Erythroblast (primary cell): ENCODE measurements at places on chromosomes 4 and X.

DNA sequence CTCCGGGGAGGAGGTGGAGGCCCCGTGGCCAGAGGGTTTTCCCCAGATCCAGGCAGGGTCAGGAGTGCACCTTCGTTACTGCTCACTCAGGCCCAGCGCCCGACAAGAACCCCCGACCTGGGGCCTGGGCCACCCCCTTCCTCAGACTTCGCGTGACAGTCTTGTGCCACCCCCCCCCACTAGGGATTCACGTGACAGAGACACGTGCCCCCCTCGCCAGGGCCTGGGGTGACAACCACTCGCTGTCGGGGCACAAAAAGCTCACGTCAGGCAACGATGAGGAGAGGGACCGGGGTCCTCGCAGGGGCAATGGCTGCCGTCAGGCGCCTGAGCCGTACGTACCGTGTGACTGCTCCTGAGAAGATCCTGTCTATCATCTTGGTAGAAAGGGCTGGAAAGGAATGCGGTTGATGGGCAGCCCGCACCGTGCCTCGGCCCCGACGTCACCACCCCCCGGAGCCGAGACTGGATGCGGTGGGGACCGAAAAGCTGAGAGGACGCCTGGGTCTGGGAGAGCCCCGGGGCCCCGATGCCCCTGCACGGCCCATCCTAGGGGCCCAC lies 23.0 kb upstream of the GTPBP6 start:
- DNase-seq = no peak

GRCh38 chr4:16443504-16444088 lies 217.3 kb upstream of the TAPT1 start:
- DNase-seq = peak; percentile 46

DNA sequence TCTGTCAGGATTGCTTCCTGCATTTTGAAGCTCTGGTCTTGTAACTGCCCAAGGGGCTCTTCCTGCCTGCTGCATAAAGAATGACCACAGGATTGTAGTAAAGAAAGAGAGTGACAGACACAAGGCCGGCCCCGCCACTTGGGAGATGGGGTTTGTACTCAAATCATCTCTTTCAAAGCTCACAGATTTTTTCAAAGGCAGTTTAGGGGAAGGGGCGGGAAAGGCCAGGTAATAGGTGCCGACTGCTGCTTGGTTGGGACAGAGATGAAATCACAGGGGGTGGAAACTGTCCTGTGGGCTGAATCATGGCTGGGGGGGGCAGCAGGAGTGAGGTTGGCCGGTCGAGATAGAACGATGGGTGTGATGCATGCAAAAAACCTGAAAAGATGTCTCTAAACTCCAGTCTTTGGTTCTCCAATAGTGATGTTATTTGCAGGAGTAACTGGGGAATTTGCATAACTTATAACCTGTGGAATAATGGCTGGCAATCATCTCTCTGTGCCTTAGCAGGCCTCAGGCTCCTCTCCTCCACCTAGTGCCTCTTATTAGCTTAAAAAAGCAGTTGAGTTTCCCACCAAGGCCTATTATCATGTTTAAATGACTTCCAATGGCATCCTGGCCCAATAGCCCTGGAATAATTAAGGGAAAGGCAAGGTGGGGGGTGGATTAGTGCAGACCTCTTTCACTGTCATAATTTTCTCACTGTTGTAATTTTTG lies 778.4 kb upstream of the FRG1 start:
- DNase-seq = no peak

GRCh38 chrX:11887175-11887574 lies 129.1 kb downstream of the MSL3 start:
- no peak for DNase-seq

- no peak for DNase-seq
Measured at GRCh38 chr4:13920111-13920875, 292.8 kb upstream of the BOD1L1 start.

DNA sequence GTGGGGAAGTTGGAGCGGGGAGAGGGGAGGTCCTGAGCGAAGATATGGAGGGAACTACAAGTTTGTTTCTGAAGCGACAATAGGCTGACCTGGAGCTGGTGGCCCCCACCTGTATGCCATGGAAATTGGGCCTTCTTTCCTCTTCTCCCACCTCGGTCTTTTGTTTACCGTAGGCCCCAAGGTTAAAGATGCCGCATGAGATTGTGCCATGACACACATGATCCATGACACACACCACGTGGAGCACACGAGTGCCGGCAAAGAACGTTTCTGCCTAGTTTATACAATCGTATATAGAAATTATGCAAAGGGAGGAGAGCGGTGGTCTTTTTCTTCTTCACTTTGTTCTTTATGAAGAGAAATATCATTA lies 408 bp downstream of the TMEM33 start:
- peak; percentile 68 for DNase-seq

- DNase-seq = no peak
Measured at GRCh38 chrX:101605728-101606127, 12.1 kb downstream of the ARMCX6 start.

DNA sequence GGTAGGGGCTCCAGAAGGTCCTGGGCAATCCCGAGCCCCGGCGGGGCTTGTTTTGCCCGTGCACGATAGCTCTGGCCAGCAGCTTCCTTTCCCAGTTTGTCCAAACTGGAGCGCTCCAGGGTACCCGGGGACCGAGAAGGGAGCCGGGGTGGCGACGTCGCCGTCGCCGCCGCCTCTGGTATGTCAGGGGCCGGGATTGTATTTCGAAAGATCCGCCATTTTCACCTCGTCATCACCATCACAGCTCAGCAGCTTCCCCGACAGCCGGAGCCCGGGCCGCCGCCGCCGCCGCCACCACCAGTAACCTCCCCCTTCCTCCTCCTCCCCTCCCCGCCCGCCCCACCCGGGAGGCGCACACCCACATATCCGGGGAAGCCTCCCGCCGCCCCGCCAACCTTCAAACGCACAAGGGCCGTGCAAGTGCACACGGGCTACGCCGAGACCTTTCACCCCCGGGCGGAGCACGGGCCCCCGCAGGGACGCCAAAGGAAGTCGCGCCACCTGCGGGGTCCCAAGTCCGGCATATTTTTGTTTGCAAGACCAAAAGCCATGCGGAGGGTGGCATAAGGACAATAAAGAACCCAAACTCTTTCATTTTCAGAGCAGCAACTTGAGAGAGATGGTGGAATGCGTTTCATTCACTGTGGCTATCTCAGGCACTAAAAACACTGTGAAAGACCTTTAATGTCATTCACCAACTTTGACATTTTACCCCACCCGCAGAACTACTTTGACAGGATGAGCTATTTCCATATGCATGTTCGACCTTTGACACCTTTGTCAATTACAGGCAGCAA lies at the start of gene LIN54:
Gene LIN54, minus strand, starts transcription at position 302 of the 797 bp plus-strand sequence. CDS start 25,979 bp downstream, outside the sequence.
- peak; percentile 90 for DNase-seq

DNA sequence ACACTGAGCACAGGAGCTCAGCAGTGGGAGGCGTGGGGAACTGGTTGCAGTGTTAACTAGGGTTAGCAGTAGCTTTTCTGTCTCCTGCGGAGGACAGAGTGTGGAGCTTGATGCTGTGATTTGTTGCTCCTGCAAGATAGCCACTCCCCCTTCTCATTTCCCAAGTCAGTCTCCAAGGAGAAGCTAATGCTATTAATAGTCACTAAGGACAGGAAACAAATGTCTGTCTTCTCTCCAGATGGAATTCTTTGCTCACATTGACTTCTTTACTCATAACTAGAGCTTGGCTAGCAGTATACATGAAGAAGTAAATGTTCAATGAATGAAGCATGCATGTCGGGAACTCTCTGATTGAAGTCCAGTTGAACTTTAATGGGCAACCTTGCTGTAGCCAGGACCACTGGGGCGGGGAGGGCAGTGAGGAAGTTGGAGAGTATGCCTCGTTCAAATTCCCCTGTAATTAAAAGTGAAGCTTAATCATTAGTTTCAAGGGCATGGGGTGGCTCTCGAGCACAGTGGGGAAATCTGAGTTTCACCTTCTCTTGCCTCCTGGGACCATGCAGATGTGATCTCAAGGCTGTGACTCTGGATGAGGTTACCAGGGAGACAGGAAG lies 156.6 kb upstream of the SCML1 start:
- no peak for DNase-seq

DNA sequence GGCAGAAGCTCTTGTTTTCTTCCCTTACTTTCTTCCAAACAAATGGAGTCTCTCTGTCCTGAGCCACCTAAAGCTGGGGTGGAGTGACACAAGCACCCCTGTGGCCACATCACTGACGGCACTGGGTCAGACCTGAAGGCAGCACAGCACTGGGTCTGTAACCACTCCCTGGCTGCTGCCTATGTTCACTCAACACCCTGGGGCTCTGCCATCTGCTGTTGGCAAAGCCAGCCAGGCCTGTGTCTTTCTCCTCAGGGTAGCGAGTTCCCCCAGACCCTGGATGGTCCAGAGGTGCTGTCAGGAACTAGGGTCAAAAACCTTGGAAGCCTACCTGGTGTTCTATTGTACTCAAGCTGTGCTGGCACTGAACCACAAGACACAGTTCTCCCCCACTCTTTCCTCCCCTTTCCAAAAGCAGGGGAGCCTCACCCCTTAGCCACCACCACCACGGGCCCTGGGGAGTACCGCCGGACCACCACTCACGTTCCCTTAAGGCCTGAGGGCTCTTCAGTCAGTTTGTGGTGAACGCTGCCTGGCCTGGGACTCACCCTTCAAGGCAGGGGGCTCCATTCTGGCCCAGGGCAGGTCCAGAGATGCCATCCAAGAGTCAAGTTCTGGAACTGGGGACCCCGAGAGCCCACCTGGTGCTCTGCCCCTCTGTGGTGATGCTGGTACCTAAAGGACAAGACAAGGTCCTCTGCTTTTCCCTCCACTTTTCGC lies 31.5 kb downstream of the TMEM271 start:
- no peak for DNase-seq

DNA sequence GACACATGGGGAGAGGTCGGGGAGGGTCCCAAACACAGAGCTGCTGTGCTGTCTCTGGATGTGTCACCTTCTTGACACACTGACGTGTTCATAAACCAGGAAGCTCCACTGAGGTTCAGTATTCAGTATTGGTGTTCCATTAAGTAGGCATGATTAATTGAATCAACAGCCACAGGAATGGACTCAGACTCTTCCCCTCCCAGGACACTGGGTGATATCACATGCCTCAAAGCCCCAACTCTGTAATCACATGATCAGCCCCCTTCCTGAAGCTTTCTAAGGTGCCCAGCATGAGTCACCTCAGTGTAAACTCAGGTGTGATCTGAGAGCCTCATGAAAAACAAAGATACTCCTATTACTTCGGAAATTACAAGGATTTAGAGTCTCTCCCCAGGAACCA lies 21.1 kb upstream of the HNRNPD start:
- DNase-seq = no peak

- peak; percentile 0 for DNase-seq
Measured at GRCh38 chrX:97616883-97617530, 733.3 kb downstream of the RPA4 start.

DNA sequence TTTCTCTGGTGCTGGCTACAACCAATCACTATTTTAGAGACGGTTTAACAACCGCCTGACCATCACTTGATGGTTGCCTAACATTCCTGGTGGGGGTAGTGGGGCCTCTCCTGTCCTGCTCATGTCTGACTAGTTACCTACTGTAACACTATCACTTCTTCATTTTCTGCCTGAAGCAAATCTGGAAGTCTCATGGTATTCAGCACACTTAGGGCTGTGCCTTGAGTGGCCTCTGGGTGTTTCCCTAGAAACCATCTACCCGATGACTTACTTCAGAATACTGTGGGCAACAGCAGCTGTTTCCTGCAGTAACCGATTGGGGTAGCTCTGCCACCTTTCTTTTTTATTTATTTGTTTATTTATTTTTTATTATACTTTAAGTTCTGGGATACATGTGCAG lies 880.1 kb upstream of the INTU start:
- DNase-seq = no peak

- no peak for DNase-seq
Measured at GRCh38 chrX:46209037-46209436, 336.2 kb downstream of the ZNF674 start.

- peak; percentile 89 for DNase-seq
Measured at GRCh38 chrX:130024127-130024526, 41.7 kb downstream of the BCORL1 start.

DNA sequence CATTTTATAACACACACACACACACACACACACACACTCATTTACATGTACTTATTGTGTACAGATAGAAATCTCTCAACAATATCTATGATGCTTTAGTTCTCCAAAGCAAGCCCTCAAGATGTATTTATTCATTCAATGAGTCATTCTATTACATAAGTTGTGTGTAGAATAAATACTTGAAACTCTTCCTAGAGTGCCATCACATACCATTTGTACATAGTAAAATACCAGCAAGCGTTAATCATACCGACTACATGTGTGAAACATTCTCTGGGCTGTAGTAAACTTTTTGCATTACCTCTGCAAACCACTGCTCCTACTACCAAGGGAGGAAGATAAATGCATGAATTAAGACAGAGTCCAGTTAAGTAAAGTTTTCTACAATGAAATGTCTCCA lies 70.9 kb downstream of the EPHA5 start:
- DNase-seq = no peak

DNA sequence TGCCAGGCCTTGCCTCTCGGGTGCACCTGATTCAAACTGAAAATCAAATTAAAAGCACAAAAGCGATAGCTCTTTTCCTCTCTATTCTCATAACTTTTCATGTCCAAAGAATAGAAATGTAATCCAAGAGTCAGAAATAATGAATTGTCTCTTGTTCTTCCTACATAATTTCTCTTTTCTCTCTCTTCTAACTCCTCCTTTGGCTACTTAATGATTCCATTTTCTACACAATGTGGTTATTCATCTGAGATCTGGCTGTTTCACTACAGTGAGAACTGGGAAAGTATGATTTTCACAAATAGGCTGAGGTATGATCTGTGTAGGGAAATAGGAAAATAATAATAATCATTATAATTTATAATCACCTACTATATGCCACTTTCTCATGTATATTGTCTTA lies 703.5 kb downstream of the PDHA2 start:
- DNase-seq = no peak

- no peak for DNase-seq
Measured at GRCh38 chrX:9899640-9900111, 67.5 kb upstream of the CLDN34 start.

- DNase-seq = peak; percentile 6
Measured at GRCh38 chr4:140092094-140092851, 61.7 kb downstream of the MAML3 start.

DNA sequence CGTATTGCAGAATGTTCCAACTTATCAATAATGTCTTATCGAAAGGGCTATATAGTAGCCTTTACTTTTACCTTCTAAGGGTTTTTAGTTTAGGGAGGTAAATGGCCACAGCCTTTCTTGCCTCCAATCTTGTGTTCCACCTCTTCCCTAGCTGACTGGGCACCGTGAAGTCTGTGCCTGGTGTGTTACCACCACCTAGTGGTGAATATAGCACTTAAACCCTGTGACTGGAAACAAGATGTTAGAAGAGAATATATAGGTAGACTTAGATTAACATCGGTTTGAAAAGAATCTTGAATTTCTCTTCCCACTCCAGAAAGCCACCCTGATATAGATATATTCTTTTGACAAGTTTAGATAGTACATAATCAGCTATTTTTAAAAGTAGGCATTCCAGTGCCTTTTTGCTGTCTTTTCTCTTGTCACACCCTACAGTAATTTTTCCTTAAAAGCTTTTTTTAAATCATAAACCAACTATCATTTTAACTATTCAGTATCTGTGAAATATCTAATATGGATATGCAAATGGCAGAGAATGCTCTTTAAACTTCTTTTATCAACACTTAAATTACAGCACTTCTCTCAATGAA lies 27.8 kb upstream of the ADH7 start:
- peak; percentile 49 for DNase-seq
